ENCODE measurements at places on chromosomes 7 and 10.

GRCh38 chr7:67863911-67864310 is 867.3 kb downstream of the TYW1 start:
- DNase-seq, result no peak

GRCh38 chr7:106737202-106737562 is 76.2 kb upstream of the CCDC71L start:
- peak; percentile 2 for DNase-seq

- DNase-seq, result peak; percentile 4
These were observed 489.2 kb downstream of the ZNF33B start for GRCh38 chr10:42149027-42149700.

DNA sequence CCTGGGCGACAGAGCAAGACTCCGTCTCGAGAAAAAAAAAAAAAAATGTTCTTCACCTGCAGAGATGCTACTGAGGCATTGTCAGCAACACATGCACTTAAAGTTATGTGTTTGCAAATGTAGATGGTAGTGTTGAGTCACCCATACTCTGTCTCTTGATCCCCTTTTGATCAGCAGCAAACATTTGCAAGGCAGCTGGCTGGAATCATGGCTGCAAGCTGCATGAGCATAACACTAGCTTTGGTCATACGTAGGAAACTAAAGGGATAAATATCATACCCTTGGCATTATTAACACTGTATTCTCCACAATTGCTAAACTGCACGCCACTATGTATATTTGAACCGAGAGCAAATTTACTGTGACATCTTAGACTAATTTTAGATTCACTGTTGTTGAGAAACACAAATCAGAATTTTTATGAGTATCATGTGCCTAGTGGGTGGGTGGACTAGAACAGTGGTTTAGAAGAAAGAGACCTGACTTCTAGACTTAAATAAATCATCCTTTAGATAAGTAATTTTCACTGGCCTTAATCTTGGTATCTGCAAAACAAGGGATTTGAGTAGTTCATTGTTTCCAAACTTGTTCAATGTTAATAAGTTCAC is 229.3 kb upstream of the MEOX2 start:
- DNase-seq, result no peak

- DNase-seq, result no peak
These were observed 512.9 kb downstream of the SUGCT start for GRCh38 chr7:40647719-40648118.

DNA sequence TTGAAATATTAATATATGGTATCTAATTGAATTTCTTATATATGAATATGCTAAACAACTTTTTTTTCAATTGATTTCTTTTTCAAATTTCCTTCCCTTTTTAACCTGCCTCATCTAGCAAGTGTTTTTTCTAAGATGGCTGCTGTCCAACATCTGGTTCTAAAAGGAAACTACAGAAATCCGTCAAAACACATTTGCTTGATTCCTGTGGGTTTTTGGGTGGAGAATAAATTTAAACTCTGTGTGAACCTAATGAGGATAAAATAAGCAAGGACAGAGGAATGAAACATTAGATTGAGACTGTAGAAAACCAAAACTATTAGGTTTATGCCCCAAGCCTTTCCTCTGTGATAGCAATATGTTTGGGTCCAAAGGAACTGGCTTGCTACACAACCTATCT is 75.5 kb upstream of the STARD3NL start:
- peak; percentile 71 for DNase-seq

DNA sequence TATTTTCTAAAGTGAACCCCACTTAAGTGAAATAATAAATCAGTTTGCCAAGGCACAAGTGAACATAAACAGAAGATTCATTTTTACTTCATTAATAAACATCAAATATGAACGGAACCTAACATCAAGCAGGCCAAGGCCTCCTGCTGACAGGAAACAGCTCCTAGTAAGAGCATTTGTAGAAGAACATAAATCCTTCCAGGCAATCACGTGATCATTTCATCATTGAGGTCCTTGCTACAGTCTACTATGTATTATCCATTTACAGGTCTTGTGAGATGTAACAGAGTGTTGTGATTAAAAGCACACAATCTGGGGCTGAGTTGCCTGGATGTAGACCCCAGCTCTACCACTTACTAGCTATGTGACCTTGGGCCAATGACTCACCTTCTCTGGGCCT is 70.6 kb downstream of the CALD1 start:
- DNase-seq, result no peak

DNA sequence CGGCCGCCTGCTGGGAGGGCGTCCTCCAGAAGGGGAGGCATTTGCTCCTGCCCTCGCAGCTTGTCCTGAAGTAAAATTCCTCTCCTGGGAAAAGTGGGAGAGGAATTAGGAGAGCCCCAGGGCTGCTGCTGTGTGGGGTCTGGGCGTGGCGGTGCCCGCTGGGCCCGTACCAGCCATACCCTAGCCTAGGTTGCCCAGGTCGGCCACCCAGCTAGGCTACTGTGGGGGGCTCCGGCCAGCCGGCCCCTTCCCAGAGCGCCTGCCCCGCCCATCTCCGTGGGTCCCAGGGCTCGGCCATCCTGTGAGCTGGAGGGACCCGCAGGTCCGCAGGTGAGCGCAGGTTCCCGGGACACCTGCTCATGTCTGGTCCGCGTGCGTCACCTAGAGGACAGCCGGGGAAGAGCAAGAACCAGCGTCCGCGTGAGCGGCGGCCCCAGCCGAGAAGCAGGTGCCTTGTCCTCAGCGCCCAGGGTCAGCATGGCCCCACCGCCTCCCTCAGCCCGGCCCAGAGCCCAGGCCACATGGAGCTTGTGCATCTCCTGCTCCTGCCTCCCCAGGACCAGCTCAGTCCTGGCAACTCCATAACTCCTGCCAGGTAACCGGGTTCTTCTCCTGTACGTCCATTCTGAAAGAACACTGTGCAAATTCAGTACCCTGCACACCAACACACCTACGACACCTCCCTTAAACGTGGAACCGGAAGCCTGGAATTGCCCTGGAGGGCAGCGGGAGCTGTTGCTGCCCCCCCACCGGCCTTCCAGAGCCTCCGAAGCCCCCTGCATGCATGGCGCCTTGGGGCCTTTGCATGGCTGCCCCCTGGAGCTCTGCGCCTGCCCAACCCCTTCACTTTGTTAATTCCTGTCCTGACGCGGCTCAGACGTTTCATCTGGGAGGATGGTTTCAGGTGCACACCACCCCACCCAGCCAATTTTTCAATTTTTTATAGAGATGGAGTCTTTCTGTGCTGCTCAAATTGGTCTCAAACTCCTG is 22.8 kb upstream of the FOXL3 start:
- peak; percentile 17 for DNase-seq

DNA sequence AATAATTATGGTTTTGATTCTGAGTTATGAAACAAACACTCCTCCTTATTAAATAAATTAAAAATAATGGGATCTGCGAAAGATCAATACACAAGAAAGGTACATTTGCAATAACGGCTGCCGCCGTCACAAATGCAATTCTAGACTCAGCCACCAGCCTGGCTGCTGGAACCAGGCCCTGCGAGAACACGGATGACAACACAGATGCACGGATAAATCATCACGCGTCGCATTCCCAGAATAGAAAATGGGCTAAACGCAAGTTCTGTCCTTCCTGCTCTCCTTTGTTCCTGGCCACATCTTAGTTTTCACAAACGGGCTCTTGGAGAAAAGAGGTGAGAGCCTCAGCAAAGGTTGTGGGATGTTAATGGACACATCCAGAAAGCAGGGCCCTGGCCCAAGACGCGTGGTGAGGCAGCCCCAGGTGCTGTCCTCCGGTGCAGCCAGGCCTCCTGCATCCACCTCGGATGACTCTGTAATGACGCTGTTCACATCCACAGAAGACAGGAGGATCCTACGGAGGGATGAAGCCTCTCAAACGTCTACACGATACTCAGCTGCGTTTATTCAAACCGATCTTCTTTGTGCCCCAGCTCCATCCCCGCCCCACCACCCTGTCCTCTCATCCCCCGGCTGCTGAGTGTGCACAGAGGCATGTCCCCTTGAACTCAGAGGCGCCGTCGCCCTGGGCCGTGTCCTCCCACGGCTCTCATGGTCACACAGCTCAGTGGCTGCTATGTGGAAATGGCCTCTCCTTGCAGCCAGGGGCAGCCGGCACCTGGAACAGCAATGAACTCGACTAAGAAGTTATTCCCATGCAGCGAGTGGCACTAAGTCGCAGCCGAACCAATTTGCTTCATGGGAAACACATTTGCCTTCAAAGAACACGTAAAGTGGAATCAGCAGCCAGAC is 197.9 kb downstream of the PTPRN2 start:
- DNase-seq, result no peak

- no peak for DNase-seq
These were observed 34.4 kb upstream of the CABCOCO1 start for GRCh38 chr10:61628151-61628874.

- DNase-seq, result no peak
These were observed 90.3 kb upstream of the IKZF1 start for GRCh38 chr7:50214126-50214670.

DNA sequence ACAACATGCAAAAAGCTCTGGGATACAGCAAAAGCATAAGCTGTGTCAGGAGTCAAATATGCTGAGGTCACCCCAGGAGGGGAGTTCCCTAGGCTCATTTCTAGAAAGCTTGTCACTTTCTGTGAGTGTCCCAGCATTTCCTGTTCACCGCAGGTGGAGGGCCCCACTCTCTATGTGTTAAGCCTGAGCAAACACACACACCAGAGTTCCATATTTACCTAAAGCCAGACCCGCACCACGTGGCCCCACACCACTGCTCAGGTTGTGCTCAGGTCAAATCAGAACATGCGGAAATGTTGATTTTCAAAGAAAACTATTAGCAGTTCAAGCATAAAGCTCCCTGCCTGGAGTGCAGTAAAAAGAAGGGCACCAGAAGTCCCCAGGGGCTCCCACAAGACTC is 259.6 kb upstream of the PPP2R2D start:
- no peak for DNase-seq

DNA sequence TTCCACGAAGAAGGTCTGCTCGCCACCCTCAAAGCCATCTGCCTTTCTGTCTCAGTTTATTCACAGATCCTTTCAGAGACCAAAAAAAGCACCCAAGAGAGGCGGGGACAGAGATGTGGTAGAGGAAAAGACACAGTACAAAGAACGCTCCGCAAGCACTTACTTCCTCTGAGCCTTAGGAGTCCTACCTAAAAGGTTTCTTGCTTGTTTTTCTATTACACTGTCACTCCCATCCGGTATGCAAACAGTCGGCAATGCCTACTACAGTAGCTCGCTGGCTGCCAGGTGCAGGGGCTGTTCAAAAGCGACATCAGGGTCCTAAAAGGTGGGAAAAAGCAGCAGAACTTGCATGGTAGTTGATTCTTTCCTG is 816 bp downstream of the TECPR1 start:
- no peak for DNase-seq

DNA sequence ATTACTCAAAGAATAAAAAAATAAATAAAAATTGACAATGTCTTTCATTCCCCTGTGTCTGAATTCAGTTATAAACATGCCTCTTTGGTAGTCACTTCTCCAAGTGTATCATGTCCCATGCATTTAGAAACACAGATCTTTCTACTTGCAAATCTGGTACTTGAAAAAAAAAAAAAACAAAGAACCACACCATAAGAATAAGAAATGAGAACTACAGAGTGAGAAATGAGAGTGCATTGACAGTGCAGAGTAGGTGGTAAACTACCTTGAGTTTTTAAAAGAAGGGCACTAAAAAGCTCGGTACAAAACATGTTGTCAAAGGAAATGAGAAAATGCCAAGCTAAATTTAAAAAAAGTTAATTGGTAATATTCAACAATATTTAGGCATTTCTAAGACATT is 123.0 kb downstream of the GPR85 start:
- DNase-seq, result no peak

DNA sequence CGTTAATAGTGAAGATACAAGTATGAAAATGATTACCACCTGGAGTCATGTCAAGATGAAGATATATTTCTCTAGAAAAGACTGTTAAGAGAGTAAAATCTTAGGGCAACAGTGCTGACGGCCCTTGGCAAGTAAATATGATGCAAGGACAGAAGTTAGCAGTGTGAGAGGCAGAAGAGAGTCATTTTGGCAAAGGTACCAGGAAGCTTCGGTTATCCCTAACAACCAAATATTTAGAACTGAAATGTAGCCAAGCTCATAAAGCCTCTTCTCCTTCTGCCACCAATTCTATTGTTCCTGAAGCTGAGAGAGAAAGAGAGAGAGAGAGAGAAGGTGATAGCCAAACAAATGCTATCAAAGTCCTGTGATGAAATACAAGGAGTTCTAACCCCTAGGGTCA is 109.6 kb downstream of the MACC1 start:
- no peak for DNase-seq

GRCh38 chr7:149868623-149869290 is 5.0 kb upstream of the ATP6V0E2 start:
- no peak for DNase-seq

DNA sequence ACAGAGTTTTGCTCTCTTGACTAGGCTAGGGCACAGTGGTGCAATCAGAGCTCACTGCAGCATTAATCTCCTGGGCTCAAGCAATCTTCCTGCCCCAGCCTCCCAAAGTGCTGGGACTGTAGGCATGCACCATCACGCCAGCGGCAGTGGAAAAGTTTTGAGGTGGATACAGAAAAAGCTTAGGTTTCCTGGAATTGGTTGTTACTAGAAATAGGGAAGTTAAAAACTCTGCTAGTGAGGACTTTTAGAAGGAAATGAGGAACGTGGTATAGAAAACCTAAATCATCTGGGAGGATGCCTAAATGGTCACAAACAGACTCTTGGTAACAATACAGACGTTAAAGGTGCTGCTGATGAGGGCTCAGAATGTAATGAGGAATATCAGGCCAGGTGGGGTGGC is 10.9 kb upstream of the SNX8 start:
- DNase-seq, result no peak

DNA sequence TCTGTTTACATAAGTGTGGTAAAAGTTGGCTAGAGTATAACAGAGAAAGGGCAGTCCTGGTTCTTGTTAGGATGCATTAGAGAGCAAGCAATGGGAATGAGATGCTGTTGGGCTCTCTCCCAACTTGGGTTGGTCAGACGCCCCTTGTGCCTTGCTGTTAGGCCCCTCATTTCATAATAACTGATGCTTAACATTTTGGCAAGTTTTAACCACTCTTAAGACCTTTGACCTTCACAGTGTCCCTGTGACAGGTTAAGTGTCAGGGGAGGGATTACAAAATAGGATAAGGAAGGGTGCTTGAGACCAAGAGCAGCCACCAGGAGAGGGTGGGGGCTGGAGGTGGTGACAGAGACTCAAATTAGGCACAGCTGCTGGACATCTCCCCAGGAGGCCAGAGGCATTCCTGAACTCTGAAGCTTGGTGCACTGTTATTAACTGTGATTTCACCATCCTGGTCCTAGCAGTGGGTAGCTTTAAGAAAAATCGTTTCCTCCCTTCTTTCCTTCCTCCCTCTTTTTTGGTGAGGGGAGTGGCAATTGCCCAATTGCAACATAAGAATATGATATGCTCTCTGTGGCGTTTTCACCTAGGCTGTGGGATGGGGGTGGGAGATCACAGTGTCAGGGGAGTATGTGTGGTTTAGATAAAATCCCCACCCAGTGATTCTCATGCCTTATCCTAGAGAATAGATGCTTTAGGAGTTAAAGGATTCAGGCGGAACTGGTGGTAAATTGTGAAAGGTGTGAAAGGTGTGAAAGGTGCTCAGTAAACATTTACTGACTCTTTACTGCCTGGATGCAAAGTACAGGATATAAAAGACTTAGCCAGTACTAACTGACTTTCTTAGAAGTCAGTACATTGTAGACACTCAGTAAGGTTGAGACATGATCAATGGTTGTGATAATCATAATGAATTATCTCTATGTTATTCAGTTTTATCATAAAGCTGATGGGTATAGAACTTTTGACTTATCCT is 270.5 kb downstream of the BICC1 start:
- DNase-seq, result no peak
